CD4-positive, alpha-beta T cell treated with Interleukin-6 for 4 hours (primary cell): ENCODE measurements at places on chromosomes 7 and 10.

GRCh38 chr7:37342176-37342687 lies 106.4 kb downstream of the ELMO1 start:
- DNase-seq: no peak

DNA sequence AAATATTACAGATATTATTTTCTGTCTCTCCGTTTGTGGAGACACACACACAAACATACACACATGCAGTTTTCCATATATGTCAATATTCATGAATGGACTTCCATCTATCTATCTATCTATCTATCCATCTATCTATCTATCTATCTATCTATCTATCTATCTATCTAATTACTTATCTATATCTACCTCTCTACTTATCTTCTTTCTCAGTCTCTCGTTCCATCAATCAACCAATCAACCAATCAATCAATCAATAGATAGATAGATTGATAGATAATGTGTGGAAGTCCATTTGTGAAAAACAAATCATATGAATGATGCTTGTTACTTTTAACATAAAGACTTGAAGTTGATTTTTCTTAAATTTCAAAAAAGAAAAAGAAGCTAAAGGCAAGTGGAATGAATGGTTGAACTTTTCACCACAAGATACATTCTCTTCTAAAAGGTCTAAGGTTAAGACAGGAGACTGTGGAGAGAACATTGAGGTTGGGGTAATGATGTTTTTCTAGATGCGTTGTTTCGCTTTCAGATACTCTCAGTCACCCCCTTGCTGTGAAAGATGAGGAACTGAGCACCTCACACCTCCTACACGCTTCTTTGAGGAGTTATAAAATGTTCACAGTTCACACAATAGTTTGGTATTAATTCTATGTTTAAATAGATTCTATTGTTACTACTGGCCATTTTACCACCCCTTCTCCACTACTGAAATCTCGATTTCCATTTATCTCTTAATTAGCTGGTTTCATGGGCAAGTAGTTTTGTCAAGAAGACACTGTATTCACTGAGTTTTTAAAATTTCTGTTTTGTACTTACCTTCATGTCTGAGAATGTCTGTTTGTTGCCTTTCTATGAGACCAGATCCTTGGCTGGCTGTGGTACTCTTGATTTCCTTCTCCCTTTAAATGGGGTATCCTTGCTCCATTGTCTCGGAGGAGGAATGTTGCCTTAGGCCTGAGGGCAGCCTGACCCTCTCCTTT lies 114.1 kb downstream of the EMX2 start:
- DNase-seq: no peak

GRCh38 chr10:58180666-58181065 lies 87.0 kb downstream of the IPMK start:
- DNase-seq: no peak

- DNase-seq: no peak
Observed at GRCh38 chr7:21414795-21415393, 13.0 kb upstream of the SP4 start.

DNA sequence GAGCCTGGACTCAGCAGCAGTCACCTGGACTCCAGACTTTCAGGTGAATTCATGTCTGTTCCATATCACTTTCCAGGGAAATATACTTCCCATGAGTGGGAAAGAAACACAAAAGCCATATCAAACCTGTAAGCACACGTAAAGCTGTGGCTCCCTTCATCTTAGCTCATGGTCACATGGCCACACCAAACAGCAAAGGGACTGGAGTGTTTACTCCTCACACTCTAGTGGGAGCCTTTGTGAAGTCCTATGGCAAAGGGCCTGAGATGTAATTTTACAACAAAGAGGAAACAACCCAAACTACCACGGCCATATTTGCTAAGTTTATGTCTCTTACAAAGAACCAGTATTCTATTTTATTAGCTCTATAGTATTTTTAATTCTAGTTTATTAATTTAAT lies 16.3 kb downstream of the SFTPA1 start:
- DNase-seq: no peak

DNA sequence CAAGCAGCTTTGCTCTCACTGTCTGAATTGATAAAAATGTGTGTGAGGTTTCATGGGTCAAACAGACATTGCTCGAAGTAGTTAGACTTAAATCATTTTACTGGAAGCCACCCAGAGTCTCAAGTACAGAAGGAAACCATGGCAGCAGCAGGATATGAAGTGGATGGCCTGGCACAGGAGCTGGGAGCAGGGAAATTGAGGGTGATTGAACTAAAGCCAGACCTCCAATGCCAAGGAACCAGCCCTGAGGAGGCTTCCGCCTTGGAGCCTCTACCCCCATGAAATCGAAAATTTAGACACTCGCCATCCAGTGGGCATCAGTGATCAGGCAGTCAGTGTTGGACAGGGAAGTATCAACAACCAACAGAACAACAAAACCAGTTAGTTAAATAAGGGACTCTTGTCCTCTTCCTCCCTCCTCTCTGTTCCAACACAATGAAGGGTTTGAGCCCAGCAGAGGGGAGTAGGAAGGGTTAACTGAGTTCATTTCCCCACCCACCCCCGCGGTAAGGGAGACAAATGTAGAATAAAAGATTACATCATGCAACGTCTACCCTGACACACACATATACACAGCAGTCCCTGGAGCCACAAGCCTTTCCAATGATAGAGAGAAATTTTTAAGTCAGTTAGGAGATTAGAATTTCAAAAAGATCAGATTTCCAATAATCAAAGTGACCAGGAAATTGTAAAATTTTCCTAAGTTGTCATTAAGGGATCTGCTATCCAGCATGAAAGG lies 156.3 kb downstream of the SLC16A9 start:
- DNase-seq: no peak

GRCh38 chr10:80526218-80526617 lies 11.5 kb upstream of the SH2D4B start:
- peak; percentile 80 for DNase-seq

DNA sequence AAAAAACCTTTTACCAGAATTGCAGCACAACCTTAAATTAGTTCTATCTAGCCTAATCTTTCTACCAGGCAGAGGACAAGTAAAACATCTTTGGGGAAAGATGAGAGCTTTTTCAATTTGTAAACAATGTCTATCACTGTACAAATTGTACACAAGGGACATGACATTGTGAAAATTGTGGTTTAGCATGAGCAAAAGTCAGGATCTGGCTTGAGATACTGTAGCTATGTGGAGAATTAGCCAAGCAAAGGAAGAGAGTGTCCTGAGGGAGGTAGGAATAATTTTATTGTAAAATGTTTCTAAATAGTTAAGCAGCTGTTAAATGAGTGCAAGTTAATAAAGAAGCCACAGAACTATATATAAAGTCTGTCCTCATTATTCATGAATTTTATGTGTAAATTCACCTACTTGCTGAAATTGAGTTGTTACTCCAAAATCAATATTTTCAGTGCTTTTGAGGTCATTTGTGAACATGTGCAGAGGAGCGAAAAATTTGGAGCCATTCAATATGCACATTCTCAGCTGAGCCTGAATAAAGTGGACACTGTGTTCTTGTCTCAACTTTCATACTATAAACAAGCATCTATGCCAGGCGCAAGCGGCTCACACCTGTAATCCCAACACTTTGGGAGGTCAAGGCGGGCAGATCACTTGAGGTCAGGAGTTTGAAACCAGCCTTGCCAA lies 42.8 kb upstream of the POM121L12 start:
- no peak for DNase-seq

GRCh38 chr7:51249187-51249945 lies 67.2 kb downstream of the COBL start:
- DNase-seq: no peak

GRCh38 chr7:95209276-95209675 lies 115.1 kb downstream of the PON1 start:
- no peak for DNase-seq

DNA sequence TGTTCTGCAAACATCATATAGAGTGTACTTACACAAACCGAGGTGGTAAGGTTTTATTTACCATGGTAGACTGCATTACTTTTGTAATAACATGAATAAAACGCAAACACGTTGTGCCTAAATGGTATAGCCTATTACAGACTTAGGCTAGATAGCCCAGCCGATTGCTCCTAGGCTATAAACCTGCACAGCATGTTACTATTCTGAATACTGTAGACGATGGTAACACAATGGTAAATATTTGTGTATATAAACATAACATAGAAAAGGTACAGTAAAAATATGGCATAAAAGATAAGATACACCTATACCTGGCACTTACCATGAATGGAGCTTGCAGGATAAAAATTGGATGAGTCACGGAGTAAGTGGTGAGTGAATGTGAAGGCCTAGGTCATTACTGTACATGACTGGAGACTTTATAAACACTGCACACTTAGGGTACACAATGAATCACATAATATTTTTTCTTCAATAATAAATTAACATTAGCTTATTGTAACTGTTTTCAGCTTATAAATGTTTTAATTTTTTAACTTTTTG lies 16.3 kb downstream of the AKR1D1 start:
- no peak for DNase-seq

DNA sequence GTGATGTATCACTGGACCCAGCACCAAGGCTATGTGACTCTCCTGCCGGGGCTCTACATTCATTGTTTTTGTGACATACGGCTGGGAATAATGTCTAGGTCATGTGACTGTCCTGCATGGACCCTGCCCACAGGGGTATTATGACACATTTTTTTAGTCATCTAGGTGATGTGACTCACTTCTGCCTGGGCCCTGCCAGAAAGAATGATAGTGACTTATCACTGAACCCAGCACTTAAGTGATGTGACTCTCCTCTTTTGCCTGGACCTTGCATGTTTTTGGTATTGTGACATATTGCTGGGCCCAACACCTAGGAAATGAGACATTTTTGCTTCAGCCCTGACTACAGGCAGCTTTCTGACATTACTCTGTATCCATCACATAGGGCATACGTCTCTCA lies 51.1 kb upstream of the ZNF107 start:
- no peak for DNase-seq

GRCh38 chr10:60032723-60033122 lies 126.4 kb upstream of the CCDC6 start:
- peak; percentile 39 for DNase-seq
